ENCODE measurements at places on chromosomes 5 and 9.

GRCh38 chr9:74078647-74079046 lies 418.5 kb upstream of the RORB start:
- DNase-seq = no peak

DNA sequence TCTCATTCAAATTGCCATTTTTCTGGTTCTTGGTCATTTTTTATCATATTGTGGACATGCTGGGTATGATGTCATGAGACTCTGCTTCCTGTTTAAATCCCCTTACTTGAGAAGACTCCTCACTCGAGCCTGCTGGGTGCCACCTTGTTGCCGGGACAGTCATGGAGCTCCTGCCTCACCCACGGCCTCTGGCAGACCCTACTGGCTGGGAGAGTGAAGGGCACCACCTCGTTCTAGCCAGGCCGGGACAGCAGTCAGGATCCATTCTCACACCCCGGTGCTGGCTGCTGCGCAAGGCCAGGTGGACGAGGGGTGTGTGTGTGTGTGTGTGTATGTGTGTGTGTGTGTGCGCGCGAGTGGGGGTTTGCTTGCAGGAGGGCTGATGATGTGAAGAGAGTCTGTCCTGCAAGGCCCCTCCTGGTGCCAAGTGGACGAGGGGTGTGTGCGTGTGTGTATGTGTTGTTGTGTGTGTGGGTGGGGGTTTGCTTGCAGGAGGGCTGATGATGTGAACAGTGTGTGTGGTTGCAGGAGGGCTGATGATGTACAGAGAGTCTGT lies 4.4 kb downstream of the CEP72 start:
- DNase-seq = no peak

DNA sequence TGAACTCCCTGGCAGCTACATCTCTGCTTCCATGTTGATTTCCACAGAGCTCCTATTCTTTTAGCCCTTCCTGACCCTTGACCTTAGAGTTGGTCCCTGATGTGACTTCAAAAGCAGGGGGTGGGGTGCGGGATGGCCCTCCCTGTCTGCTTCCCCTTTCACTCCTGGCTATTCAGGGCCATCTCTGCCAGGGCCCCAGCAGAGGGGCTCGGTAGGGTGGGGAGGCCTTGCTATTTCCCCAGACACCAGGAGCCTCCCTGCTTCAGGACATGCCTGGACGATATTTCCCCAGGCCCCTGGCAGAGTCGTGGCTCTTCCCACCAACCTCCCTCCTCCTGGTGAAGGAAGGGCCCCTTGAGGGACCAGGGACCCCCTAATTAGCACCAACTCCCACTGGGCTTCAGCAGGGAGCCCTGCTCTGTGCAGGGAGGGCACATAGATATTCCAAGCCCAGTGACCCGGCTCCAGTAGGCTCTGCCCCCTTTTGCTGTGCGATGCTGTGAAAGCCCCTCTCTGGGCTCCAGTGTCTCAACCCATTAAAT lies 17.3 kb downstream of the CORO2A start:
- no peak for DNase-seq

DNA sequence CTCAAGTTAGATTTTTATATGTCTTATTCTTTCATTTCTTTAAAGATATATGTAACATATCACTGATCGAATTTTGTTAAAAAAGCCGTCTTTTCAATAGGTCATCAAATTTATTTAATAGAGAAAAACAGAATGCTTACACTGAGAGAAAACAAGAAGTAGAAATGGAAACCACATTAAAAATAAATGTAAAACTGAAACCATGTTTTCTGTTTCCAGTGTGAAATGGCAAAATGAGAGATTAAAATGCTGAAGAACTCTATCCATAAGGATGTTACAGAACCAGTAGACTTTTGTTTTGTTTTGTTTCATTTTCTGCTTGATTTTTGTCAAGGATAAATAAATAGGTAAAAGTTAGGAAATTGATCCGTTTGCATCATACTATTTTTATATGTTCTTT lies 210.1 kb downstream of the PRDM9 start:
- DNase-seq = no peak

GRCh38 chr5:176886336-176887251 lies 12.6 kb downstream of the HK3 start:
- DNase-seq = no peak

DNA sequence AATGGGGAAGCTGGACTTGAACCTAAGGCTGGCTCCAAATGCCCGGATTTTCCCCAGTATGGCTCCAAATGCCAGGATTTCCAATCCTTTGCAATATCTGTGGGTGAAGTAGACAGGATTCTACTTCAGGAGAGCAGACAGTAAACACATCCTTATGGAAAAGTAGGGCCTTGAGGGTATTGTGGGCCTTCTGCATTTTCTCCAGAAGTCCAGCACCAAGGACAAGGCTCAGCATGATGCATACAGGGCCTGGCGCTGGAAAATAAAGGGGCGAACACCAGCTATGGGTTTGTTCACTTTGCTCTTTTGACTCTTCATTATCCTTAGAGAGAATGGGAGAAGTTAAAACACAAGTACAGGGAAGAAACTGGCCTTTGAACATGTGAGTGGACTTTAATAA lies 347.5 kb downstream of the SEMA5A start:
- no peak for DNase-seq

- DNase-seq = no peak
Observed at GRCh38 chr5:159152876-159153275, 53.2 kb upstream of the EBF1 start.

DNA sequence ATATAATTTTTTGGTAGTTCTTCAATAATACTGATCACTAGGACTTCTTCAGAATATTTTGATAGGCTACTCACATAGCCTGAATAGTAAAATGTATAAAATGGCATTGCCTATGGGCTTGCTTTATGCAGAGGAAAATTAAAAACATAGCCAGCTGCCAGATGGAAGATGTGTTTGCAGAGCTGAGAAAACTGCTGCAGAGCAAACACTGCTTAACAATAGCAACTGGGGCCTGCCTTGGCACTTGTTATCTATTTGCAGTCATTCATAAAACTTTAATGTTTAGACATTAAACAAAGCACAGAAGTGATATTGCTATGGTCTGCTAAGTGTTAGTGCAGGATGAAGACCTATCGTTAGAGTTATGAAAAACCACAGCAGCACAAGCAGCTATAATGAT lies 151.5 kb upstream of the SMC2 start:
- no peak for DNase-seq

DNA sequence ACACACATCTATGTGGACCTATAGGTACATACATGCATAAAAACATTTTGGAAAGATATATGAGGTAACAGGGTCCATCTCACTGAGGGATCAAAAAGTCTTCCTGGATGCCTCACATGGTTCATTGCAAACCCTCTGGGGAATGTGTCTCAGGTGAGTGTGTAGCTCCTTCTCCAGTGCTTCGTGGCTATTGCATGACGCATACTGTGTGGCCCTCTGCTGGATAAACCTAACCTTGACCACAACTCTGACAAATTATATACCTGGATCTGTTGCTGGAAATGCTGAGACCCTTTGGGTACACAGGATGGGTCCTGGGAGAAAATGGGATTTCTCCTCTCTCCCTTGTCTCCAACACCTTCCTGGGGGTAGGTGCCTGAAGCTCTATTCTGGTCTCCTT lies 91.9 kb downstream of the JAKMIP2 start:
- no peak for DNase-seq

DNA sequence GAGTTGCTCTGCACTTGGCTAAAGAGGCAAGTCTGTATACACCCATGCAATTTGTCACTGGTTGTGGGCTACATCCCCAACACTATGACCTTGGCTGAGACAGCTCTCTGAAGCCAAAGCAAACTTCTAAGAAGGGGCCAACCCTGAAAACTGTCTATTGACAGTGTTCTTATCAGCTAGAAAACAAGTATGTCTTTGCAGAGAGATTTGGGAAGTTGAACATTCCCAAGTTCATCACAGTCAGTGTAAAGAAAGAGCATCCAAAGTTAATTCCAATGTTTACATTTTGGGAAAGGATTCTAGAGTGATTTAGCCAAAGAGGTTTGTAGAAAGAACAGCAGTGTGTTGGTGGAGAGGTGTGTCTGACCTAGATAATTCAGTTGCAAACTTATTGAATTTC lies 711.1 kb upstream of the CHD1 start:
- no peak for DNase-seq

All from T-helper 2 cell (primary cell).